SW 1271 (cell line): ENCODE measurements at places on chromosomes 16 and 17.

DNA sequence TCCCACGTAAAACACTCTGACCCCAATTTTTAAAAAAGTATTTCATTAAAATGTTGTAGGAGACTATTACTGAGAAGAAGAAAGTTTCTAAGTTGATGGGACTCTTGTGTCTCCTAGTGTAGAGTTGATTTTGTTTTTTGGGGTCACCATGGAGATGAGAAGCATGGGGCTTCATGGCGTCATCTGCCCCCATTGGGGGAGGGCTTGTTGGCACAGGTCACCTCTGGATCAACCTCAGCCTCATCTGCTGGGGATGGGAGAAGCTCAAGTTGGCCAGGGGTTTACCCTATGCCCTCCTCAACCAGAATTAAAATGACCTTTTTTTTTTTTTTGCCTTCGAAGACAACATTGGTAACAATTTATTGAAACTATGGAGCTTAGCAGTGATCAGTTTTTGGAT lies 28.3 kb downstream of the MSI2 start:
- DNase-seq: no peak

- DNase-seq: no peak
Observed at GRCh38 chr17:45326626-45327025, 9.8 kb upstream of the MAP3K14 start.

DNA sequence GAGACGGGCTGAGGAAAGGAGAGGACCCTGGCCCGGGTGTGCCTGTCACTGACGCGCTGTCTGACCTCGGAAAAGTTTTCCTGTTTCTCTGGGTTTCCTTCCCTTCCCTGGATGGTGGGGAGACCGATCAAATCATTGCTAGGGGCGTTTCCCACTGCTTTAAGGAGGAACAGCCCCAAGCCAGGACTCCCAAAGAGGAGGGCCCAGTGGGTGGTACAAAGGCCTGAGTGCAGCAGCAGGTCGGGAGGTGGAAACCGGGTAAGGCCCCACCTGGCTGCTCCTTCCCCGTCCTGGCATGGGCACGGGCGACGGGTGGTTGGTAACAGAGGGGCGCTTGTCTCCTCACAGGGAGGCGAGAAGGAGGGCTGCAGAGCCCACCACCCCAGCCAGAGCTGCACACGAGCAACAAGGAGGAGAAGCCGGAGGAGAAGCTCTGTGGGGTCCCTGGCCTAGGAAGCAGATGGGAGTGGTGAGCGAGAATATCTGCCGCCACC lies 2.2 kb downstream of the SRL start:
- DNase-seq: no peak

- DNase-seq: no peak
Observed at GRCh38 chr17:79646721-79647455, 36.0 kb upstream of the RBFOX3 start.

- DNase-seq: no peak
Observed at GRCh38 chr17:65328567-65328966, 191.4 kb downstream of the RGS9 start.

GRCh38 chr17:49694847-49695697 lies 12.7 kb downstream of the SLC35B1 start:
- DNase-seq: peak; percentile 32

GRCh38 chr16:2425008-2425518 lies 4.2 kb upstream of the CCNF start:
- no peak for DNase-seq

- DNase-seq: no peak
Observed at GRCh38 chr17:45952814-45953320, 46.2 kb upstream of the STH start.

- DNase-seq: no peak
Observed at GRCh38 chr17:57439651-57440050, 183.3 kb downstream of the MSI2 start.

DNA sequence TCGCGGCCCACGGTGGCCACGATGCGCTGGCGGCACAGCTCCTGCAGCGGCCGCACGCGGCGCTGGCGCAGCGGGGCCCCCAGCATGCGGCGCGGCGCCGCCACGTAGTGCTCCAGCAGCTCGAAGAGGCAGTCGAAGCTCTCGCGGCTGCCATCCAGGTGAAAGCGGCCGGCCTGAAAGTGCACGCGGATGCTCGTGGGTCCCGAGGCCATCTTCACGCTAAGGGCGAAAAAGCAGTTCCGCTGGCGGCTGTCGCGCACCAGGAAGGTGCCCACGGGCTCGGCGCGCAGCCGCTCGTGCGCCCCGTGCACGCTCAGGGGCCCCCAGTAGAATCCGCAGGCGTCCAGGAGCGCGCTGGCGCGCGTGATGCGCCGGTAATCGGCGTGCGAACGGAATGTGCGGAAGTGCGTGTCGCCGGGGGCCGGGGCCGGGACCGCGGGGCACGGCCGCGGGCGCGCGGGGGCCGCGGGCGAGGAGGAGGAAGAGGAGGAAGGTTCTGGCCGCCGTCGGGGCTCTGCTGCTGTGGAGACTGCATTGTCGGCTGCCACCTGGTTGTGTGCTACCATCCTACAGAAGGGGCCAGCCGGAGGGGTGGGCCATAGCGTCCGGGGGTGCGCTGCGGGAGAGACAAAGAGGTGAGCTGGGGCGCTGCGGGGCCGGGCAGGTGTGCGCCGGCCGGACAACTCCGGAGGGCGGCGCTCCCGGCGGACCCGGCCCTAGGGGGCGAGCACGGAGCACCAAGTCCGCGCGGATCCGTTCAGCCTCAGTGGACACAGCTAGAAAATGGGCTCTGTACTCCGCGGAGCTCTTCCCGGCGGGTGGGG lies 879 bp downstream of the SOCS1 start:
- no peak for DNase-seq

- no peak for DNase-seq
Observed at GRCh38 chr17:14959106-14959648, 305.9 kb downstream of the PMP22 start.

DNA sequence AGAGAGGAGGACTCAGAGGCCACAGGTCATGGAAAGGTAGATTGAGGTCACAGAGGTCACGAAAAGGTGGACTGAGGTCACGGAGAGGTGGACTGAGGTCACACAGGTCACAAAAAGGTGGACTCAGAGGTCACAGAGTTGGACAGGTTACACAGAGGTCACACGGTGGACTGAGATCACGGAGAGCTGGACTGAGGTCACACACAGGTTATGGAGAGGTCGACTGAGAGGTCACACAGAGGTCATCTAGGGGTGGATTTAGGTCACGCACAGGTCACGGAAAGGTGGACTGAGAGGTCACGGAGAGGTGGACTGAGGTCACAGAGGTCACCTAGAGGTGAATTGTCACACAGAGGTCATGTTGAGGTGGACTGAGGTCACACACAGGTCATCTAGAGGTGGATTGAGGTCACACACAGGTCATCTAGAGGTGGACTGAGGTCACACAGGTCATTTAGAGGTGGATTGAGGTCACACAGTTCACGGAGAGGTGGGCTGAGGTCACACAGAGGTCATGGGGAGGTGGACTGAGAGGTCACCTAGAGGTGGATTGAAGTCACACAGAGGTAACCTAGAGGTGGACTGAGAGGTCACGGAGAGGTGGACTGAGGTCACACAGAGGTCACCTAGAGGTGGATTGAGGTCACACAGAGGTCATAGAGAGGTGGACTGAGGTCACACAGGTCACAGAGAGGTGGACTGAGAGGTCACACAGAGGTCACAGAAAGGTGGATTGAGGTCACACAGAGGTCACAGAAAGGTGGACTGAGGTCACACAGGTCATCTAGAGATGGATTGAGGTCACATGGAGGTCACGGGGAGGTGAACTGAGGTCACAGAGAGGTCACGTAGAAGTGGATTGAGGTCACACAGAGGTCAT lies 26.7 kb upstream of the JPT2 start:
- no peak for DNase-seq

DNA sequence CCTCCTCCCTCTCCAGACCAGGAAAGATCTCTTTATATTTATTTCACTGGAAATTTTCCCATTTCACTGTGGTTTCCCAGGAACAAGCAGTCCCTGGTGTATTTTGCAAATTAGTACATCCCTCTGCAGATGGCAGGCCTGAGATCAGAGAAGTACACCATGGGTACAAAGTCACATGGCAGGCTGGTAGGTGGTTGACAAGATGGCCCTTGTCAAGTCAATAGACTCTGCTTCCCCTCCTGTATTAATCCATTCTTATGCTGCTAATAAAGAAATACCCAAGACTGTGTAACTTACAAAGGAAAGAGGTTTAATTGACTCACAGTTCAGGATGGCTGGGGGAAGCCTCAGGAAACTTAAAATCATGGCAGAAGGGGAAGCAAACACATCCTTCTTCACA lies 51.6 kb upstream of the KSR1 start:
- no peak for DNase-seq

- peak; percentile 46 for DNase-seq
Observed at GRCh38 chr17:47649972-47650524, 329 bp downstream of the KPNB1 start.

DNA sequence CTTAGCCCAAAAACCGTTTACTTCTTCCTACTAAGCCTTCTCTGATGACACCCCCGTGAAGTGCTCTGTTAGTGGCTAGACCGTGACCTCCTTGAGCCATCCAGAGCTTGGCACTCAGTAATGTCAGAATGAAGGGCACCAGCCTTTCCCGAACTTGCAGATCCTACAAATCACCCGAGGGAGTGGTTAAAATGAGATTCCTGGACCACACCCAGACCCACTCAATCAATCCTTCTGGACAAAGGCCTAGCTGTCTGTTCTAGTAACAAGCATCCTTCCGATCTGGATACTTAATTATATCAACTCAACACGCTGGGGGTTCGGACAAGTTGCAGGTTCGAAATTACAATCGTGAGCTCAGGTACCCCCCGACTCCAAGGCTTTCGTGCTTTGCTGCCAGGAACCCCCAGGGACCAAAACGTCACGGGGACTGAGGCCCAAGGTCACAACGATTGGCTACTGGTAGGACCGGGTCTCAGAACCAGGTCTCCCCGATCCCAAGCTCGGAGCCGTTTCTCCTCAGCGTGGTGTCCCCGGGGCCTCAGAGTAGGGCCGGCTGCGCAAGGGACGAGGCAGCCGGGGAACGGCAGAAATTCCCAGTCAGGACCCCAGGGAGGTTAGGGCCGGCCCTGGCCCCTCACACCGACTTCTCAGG lies 527 bp downstream of the CIAPIN1 start:
- DNase-seq: no peak

DNA sequence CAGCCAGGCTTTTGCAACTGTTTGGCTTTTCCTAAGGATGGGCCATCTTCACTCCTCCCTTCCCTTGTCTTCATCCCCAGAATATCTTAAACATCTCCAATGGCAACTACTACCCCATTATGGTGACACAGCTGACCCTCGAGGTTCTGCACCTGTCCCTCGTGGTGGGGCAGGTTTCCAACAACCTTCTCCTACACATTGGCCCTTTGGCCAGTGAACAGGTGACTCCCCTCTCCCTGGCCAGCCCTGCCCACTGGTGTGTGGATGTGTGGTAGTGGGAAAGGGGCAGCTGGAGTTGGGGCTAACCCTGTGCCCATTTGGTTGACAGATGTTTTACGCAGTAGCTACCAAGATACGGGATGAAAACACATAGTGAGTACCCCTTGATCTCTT lies 4.7 kb downstream of the TMEM106A start:
- no peak for DNase-seq

GRCh38 chr17:57422574-57423164 lies 166.3 kb downstream of the MSI2 start:
- no peak for DNase-seq

- no peak for DNase-seq
Observed at GRCh38 chr16:27624154-27625049, 74.5 kb downstream of the KATNIP start.

- DNase-seq: no peak
Observed at GRCh38 chr16:63737633-63738032, 1384.2 kb downstream of the CDH11 start.

DNA sequence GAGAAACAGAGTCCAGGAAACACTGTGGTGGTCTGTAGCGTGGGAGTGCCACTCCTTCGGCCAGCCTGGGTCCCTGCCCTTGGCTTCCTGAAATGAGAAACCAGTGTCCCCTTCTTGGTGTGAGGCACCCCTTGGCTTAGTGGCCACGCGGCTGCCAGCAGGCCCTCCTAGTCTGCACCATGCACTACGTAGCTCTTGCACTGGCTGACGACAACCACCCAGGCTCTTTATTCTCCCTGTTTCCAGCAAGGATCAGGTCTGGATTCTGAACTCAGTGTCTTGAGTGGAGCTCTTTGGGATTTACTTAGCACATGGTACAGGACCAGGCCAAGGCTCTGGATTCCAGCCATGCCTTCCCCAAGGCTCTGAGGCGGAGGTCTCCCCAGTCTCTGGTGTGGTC lies 1.1 kb upstream of the SPEM3 start:
- DNase-seq: no peak

DNA sequence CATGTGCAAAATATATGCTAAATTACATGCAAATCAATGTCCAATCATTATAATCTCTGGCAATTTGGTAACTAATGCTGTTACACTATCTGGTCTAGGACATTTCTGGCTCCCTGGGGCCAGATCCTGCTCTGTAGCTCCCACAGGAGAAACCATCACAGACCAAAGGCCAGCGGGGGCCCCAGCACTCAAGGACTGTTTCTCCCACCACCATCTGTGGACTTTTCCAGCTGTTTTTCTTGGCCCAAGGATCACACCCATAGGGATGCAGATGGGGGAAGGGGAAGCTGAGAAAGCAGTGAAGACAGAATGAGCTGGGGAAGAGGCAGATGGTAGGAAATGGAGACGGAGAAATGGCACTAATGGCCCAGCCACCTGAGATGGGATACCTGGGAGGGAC lies at the start of gene HIGD1B:
TSS of gene HIGD1B (plus strand) at position 298 of the 400 bp plus-strand sequence. CDS start 270 bp downstream, outside the sequence.
- no peak for DNase-seq

DNA sequence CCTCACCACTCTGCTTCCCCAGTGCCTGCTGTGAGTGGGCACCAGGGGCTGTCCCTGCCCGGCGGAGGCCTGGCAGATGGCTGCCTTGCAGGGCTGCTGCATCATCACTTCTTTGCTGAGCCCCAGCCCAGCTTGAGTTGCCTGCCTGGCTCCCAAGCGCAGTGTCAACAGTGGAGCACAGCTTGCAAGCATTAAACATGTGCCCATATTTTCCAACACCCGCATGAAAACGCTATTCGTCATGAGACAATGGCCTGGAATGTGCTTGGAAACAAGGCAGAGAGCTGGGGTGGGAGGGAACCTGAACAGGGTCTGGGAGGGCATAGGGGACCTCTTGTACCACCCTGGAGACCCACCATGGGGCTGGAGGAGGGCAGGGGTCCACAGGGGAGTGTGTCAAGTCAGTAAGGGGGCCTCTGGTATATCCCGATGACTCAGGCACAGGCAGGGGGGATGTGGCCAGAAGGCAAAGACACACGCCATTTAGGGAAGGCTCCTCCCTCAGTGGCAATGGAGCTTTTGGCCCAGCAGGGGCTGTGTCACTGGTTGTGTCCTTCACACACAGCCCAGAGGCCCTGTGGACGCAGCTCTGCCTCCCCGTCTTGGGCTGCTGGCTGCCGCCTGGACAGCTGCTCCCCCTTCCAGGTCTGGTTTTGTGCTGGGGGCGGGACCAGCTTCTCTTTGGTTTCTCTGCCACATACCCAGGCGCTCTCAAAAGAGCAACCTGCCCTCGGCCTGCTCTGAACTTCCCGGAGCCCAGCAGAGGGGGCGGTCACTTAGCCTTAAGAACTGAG lies 17.4 kb upstream of the MTSS2 start:
- DNase-seq: no peak

GRCh38 chr17:12492450-12492849 lies 173.2 kb upstream of the MYOCD start:
- no peak for DNase-seq

- DNase-seq: no peak
Observed at GRCh38 chr16:12253731-12254130, 277.2 kb downstream of the SNX29 start.

- DNase-seq: peak; percentile 31
Observed at GRCh38 chr16:81035975-81036750, 521 bp downstream of the ATMIN start.

- no peak for DNase-seq
Observed at GRCh38 chr17:10048629-10049350, 143.7 kb upstream of the RCVRN start.
